ENCODE measurements at places on chromosomes 5 and 9.

GRCh38 chr5:67058998-67059743 is 137.4 kb downstream of the CD180 start:
- no peak for DNase-seq

DNA sequence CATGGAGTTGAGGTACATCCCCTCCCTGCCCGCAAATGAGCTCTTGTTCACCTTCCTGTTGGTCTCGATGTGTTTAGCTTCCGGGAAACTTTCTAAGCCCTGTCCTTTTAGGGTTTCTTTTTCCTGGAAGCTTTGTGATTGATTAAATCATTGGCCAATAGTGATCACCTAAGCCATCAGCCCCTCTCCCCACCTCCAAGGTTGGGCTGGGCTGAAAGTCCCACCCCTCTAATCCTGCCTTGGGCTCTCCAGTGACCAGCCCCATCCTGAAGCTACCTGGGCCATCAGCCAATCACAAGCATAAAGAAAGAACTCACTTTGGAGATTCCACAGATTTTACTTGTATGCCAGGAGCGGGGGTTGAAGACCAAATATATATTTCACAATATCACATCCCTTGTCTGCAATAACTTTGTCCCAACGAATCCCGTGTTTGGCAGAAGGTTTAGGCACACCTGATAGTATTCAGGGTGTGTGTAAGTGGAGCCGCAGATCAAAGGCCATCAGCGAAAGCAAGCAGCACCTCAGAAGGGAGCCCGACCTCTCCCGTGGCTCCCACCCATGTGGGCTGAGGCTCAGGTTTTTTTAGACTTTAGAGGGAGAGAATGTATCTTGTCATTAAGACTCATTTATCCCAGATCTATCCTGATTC is 20.4 kb downstream of the ROPN1L start:
- no peak for DNase-seq

DNA sequence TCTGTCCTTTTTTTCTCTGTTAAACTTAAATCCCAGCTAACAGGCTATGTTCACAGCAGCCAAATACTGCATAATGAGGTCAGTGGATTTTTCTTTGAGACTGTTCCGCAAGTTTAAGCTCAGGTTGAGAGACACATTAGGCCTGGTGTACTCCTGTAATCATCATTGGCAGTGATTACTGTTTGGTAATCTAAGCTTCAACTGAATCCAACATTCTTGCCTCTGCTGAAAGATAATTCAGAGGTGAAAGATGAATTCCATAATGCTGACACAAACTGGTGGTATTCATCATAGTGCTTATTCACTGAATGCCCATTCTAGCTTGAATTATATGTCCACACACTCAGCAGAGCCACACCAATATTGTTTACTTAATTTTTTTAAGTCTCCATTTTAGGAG is 108.5 kb downstream of the NFIB start:
- DNase-seq, result no peak

- DNase-seq, result no peak
Observed at GRCh38 chr5:100777680-100778300, 125.3 kb downstream of the ST8SIA4 start.

DNA sequence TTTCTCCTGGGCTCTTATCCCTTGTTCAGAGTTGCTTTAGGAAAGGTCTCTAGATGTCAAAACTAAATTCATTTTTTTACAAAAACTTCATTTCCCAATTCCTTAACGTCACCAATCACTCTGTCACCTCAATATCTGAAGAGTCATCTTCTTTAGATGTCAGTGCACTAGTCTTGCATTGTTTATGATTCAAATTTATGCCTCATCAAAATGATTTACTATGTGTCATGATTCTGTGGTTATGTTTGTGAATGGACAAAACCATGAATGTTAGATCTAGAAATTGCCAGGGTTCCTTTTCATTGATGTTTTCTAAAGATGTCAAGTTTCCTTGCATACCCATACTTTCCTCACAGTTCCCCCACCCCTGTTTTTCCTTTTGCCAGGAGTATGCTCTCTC is 21.5 kb downstream of the CWC27 start:
- DNase-seq, result no peak

GRCh38 chr9:89522261-89522958 is 24.5 kb upstream of the SEMA4D start:
- no peak for DNase-seq

GRCh38 chr5:180179442-180180420 is 29.3 kb downstream of the RASGEF1C start:
- no peak for DNase-seq
